Stimulated activated CD8-positive, alpha-beta memory T cell treated with anti-CD3 and anti-CD28 coated beads, Interleukin-4, amount 100 ng/mL, for 4 hours (primary cell): ENCODE measurements at places on chromosomes 2 and 18.
A peak's percentile ranks its signal among the peaks of the same experiment; 100 is the strongest.

- DNase-seq, result no peak
Observed at GRCh38 chr2:200757399-200757798, 54.3 kb upstream of the BZW1 start.

DNA sequence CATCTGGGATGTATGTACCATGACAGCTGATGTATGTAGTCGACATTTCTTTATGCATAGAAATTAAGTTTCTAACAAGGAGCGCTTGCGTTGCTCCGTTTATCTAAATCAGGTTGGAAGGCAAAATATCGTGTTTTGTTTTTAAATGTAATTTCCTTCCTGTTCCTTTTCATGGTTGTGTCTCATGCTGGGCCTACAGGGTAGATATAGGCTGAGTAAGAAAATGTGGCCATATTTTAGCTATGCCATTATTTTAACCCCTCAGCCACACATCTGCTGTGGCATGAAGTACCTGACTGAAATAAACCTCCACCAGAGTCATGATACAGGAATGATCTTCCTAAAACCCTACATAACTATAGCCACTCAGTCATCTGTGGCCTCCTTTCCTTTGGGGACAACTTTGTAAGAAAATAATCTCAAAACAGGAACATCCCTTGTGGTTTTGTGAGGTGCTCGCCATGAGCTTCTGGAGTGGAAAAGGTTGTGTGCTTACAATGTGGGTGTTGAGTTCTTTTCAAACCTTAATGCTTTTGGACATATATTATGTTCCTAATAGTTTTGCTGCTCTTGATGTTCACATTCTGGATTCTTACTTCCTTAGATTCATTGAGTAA lies 214.3 kb downstream of the FAM210A start:
- DNase-seq, result no peak

GRCh38 chr18:69064063-69064462 lies 266.2 kb downstream of the CCDC102B start:
- DNase-seq, result no peak

DNA sequence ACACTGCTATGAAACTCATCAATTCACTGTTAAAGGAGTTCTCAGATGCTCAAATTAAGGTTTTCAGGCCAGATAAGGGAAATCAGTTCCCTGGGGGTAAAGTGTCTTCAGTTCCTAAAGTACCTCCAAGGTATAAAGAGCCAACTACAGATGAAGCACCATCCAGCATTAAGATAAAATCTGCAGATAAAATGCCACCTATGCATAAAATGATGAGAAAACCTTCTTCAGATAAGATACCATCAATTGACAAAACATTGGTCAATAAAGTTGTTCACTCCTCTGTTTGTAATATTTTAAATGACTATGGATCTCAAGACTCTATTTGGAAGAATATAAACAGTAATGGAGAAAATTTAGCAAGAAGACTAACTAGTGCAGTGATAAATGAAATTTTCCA lies 68.2 kb downstream of the FSIP2 start:
- DNase-seq, result no peak

DNA sequence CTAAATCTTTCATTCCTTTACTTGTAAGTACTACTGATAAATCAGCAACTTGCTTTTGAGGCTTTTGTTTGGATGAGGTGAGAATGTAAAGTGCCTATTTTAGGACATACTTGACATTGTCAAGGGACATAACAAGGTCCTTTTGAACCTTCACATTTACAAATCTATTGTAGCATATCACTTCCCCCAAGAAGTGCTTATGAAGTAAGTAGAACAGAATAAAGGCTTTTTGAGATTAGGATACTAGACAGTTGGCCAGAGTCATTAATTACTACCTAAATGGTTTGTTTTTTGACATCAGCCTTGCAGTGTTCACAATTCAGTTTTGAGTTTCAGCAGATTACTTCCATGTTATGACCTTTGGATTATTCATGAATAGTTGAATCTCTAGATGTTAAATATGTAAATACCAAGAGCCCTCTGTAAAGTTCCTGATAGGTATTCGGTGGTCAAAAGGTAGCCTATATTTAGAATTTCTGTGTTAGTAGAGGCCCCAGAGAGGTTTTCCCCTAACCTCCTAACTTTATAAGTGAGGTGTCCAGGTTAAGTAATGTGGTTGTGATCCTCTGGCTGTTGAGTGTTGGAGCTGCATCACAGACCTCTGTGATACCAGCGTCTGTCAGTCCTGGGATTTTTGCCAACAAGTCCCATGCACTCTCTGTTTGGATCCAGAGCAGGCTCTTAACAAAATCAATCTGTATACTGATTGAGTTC lies 67.2 kb downstream of the LCLAT1 start:
- DNase-seq, result no peak

- DNase-seq, result no peak
Observed at GRCh38 chr2:237118561-237119155, 33.0 kb downstream of the COPS8 start.

- DNase-seq, result no peak
Observed at GRCh38 chr2:101160454-101160853, 9.3 kb upstream of the TBC1D8 start.

DNA sequence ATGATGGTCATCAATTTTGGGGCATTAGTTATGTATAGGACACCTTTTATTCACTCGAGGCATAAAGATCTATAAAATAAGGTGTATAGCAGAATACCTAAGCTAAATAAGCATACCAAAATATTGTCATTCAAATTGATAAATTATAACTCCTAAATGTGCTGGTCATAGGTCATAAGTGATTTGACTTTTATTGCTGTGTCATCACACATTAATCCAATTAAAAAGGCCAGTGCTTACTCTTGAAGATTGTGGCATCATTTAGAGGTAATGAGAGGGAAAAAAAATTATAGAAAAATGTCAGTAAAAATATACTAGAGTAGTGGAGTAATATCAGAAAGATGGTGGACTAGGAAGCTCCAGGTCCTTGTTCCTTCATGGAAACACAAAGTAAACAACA lies 346.9 kb upstream of the LRRTM1 start:
- DNase-seq, result no peak

DNA sequence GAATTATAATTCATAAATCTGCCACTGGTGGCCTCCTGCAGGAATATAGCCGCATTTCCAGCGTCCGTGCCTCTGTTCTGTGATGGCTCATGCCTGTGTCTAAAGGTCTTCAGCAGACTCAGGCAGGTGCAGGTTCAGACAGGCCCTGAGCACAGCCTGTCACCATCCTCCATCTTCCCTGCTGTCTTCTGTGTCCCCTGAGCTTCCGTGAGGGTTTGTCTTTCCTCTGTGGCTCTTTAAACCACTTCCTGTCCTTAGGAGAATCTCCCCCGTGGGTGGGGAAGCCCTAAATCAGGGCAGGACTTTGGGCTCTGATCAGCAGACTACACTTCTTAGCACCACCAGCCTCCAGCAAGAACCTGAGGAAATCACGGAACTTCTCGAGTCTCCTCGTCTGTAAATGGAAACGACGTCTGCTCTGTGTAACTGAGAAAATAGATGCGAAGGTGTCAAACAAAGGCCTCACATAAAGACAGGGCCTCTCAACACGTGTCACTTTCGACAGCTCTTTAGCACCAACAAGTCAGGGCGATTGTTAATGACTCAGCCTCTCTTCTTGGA lies 24.1 kb upstream of the NFATC1 start:
- DNase-seq, result no peak

DNA sequence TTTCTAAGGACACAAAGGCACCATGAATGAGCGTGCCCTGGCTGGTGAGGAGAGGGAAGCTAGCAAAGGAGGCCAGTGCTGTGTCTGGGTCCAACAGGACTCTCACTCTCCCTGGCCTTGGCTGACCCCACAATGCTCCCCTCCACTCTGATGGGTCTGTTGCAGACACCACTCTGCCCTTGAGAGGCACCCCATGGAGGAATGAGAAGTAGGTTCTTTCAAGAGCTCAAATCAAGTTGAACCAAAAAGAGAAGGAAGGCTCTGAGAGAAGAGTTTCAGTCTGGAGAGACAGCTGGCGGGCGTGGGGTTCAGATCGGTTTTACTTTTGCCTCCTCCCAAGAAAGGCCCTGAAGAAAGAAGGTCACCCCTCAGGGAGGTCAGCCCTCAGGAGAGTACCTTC lies 18.4 kb downstream of the TMEM247 start:
- DNase-seq, result no peak

- DNase-seq, result no peak
Observed at GRCh38 chr18:56487801-56488200, 150.6 kb downstream of the TXNL1 start.

GRCh38 chr18:5747678-5748077 lies 147.6 kb downstream of the TMEM200C start:
- no peak for DNase-seq

GRCh38 chr2:81194176-81194575 lies 889.6 kb upstream of the LRRTM1 start:
- no peak for DNase-seq

- DNase-seq, result no peak
Observed at GRCh38 chr2:104976603-104977120, 61.2 kb upstream of the MRPS9 start.

DNA sequence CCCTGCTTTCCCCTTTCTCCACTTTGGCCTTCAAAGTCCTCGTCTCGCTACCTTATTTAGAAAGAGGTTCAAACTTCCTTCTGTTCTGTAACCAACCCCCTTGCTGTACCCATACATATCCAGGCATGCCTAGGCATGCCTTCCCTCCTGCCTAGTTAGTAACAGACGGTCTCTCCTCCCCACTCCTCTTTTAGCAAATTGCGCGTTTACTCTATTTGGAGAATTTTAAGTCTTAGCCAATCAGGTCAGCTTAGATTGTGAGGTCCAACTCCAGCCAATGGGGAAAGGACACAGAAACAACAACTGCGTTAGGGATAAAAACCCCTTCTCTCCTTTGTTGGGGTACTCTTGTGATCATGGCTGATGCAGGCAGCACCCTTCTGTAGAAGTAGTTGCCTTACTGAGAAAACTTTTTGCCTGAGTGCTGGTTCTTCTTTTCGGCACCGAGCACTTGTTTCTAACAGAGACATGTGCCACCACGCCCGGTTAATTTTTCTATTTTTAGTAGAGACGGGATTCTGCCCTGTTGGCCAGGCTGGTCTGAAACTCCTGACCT lies 85.9 kb upstream of the FOXI3 start:
- no peak for DNase-seq

DNA sequence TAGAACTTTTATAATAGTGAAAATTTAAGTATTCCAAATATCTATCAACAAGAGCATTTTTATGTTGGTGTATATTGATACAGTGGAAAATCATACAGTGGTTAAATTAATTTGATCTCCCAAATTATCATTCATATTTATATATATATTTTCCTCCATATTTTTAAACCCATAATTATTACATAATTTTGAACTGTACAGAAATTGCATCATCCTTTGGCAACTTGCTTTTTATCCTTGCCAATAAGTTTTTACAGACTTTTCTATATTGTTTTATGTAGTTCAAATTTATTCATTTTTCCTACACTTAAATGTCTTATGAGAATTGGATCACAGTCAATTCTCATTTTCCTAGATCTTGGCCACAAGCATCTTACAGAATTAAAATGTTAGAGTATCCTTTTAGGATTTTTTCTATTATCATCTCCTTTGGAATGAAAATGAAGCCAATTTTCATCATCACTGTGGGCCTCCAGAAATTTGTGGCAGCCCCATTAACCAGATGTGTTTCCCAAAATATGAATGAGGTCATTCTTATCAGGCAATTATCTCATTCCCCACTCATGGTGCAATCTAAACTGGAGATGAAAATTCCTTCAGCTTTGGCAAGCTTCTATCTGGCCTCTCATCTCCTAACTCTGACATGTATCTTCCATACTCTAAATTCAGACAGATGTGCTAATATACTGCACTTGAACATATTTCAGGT lies 94.2 kb upstream of the DLGAP1 start:
- no peak for DNase-seq

- DNase-seq, result no peak
Observed at GRCh38 chr2:175251425-175252041, 70.0 kb upstream of the ATP5MC3 start.

- no peak for DNase-seq
Observed at GRCh38 chr18:24585996-24586566, 125.6 kb downstream of the HRH4 start.

- no peak for DNase-seq
Observed at GRCh38 chr2:121435790-121436189, 94.9 kb upstream of the RNU4ATAC start.

DNA sequence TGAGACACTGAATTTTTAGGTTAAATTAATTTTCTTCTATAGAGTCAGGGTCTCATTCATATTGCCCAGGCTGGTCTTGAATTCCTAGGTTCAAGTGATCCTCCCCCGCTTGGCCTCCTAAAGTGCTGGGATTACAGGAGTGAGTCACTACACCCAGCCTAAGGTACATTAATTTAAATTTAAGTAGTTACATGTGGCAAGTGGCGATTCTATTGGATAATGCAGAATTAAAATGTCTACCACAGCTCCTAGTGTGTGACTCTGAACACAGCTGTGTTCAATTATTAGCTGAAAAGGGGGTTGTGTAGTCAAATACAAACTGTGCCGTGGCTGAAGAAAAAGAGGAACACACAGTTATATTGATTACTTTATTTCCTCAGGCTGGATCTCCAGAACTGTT lies 2.2 kb upstream of the CAD start:
- DNase-seq, result no peak

- peak; percentile 21 for DNase-seq
Observed at GRCh38 chr2:131673400-131674173, 145.9 kb downstream of the CCDC74A start.

DNA sequence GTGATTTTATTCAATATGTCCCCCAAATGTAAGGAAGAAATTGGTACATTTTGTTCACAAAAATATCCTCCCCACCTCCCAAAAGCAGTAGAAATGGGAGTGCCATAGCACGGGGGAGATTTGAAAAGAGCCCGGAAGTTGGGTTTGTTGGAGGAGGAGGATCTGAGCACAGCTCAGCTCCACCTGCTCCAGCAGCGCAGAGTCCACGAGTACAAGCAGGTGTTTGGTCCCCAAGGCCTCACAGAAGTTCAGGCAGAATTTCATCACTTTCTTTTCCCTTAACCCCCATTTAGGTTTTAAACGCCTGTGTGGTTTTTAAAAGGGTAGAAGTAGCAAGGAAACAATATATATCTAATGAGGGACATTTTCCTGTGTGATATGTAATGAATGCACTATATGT lies 56.0 kb downstream of the TRAPPC12 start:
- no peak for DNase-seq

DNA sequence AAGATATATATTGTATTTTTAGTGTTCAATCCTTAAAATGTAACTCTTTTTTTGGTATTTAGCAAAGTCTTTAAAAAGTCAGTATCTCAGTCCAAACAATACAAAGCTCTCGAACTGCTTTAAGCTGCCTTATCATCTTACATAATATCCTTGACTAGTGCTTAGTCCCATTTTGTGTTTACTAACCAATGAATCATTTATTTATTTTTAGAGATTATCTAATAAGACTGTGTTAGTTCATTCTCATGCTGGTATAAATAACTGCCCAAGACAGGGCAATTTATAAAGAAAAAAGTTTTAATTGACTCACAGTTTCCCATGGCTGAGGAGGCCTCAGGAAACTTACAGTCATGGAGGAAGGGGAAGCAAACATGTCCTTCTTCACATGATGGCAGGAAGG lies 248.3 kb upstream of the KYNU start:
- DNase-seq, result no peak

- DNase-seq, result no peak
Observed at GRCh38 chr2:39816845-39817244, 37.8 kb upstream of the THUMPD2 start.
